ENCODE measurements at places on chromosomes 5 and 9.

GRCh38 chr5:41878173-41878572 lies 7.9 kb upstream of the OXCT1 start:
- DNase-seq = no peak

- no peak for DNase-seq
Measured at GRCh38 chr5:111680737-111681413, 76.1 kb downstream of the NREP start.

- no peak for DNase-seq
Measured at GRCh38 chr9:90141723-90142122, 500.9 kb downstream of the DIRAS2 start.

DNA sequence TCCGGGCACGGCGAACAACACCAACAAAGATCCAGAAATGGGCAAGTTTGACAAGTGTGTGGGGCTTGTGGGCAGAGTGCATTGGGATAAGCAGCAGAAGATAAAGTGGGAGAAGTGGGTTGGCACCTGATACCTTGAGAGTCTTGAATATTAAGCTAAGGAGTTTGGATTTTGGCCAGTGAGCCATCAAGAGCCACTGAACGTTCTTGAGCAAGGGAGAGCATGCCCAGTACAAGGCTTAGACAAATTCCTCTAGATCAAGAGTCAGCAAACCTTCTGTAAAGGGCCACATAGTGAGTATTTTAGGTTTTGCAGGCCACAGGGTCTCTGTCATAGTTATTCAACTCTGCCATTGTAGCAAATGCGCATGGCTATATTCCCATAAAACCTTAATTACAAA lies 26.6 kb upstream of the TRMT10B start:
- no peak for DNase-seq

DNA sequence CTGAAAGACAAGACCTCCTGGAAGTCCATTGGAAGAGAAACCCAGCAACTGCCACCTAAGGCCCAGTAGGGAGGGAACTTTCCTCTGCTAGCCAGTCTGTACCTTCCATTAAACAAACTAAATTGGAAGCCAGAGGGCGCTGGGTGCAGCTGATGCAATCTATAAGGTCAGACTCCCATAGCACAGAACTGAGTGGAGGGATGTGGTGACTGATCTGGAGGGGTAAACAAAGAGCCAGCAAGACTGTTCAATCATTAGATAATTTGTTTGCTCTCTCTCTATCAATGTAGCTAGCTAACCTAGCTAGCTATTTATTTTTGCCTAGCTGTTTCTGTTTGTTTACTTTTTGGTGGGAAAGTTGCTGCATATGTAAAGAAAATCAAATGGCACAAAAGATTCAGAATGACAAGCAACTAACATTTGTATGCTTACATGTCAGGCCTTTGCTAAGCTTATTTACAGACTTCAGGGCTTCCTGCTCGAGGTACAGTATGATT lies 291.8 kb upstream of the DAB2 start:
- no peak for DNase-seq

GRCh38 chr5:58737671-58738070 lies 154.8 kb downstream of the RAB3C start:
- DNase-seq = no peak
